ENCODE measurements at places on chromosomes 2 and 18.

- DNase-seq, result no peak
Observed at GRCh38 chr2:226585130-226585561, 214.5 kb downstream of the IRS1 start.

GRCh38 chr2:203532957-203533658, 2.0 kb downstream of the RAPH1 start:
- DNase-seq, result no peak

- DNase-seq, result no peak
Observed at GRCh38 chr2:219197388-219197787, 9.2 kb upstream of the ZFAND2B start.

DNA sequence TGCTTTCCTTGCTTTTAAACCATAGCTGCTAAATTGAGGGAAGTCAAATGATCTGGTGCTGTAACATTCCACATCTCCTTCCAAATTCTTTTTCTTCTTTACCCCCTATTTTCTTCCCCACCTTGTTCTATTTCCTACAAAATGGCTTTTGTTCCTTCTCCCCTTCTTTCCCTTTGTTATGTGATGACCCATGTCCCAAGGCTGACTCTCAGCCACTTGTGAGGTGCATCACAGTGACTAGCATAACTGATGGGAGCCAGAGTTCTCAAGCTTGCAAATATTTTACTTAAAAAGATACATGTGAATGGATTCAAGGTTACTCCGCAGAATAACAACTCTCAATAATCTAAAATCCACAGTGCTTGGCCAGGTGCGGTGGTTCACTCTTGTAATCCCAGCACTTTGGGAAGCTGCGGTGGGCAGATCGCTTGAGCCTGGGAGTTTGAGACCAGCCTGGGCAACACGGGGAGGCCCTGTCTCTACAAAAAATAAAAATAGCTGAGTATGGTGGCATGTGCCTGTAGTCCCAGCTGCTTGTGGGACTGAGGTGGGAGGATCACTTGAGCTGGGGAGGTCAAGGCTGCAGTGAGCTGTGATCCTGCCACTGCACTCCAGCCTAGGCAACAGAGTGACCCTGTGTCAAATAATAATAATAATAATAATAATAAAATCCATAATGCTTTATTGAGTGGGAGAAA, 100.1 kb upstream of the CERS6 start:
- no peak for DNase-seq

DNA sequence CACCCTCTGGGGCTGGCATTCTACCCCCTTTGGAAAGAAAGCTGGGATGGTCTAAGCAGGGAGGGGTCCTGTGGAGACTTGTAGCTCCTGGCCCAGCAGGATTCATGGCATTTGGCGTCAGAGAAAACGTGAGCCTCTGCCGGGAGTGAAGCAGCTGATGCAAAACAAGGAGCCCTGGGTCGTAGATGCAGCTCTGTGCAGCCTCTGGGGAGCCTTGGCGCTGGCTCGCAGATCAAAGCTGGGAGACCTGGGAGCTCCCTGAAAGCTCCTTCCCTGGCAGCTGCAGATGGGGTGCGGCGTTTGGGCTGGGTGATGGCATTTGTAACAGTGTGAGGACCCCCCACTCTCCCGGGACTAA, 148.3 kb downstream of the KLHL29 start:
- no peak for DNase-seq

GRCh38 chr2:25572638-25573037, 100.7 kb downstream of the DTNB start:
- no peak for DNase-seq

DNA sequence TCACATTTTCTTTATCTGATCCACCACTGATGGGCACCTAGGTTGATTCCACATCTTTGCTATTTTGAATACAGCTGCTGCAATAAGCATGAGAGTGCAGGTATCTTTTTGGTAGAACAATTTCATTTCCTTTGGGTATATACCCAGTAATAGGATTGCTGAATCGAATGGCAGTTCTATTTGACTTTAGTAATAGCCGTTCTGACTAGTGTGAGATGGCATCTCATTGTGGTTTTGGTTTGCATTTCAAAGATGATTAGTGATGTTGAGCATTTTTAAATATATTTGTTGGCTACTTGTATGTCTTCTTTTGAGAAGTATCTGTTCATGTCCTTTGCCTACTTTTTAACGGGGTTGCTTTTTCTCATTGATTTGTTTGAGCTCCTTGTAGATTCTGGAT, 72.3 kb downstream of the CCDC138 start:
- DNase-seq, result no peak

DNA sequence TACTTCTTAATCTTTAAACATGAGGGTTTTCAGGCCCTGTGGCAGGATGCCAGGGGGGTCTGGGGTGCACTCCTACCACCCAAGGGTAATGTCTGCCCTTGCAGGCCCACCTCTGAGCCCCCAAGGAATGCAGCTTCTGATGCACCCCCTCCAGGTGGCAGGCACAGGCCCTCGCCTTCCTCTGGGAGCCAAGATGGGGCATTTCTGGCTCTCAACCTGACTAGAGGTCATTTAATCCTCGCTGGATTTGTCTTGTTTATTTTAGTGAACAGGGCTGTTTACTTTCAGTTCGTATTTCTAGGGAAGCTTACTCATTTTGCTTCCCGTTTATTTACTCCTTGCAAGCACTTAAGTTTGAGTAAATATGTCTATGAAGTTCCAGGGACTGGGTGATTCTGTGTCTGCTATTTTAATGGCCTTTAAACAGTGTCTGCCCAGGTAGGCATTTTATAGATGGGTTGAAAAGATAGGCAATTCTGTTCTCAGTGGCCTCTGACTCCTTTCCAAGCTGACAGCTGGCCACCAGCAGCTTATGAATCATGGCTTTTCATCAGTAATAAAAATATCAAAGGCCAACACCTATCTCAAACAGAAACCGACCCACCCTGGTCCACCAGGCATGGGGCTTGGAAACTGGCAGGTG, 11.1 kb upstream of the DNPEP start:
- no peak for DNase-seq

GRCh38 chr2:72562451-72563153, 263.2 kb downstream of the EXOC6B start:
- DNase-seq, result no peak

DNA sequence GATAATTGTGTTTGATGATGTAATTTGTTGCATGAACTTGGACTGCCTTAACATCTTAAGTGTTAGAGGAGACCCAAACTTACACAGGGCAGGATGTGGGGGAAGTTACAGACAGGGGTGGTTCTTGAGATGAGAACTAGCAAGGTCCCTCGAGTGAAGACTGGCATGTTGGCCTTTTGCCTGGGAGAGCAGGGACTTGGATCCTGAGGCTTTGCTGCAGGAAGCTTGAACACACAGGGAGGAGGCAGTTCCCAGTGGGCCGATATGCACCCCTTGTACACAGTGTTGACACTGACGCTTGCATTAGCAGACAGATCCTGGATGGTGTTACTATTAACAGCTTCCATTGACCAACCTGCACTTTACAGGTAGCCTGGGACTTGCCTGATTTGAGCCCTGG, 47.5 kb downstream of the CHRNA1 start:
- DNase-seq, result no peak

DNA sequence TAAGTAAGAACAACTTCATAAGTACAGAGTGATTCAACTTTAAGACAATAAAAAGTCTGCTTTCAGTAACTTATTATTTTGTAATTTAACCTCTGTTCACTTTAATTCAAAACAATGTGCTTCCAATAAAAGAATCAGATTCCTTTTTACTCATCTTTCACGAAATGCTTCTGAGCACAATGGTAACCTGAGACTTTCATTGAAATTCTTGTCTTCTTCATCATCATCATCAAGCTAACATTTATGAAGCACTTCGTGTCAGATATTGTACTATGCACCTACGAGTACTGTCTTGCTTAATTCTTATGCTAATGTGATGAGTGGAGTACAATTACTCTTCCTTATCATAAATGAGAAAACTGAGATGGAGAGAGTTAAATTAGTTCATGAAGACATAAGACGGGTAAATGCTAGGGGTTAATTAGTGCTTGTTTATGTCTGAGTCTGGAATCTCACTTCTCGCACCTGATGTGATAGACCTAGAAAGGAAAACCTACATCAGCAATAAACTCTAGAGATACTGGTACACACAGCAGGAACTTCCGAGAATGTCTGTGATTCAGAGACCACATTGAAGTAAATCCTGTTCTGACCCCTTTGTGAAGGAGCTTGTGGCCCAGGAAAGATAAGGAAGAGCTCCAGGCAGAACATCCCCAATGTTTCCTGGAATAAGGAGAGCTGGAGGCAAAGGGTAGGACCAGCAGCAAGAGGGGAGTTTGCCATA, 227.6 kb upstream of the ETAA1 start:
- no peak for DNase-seq

DNA sequence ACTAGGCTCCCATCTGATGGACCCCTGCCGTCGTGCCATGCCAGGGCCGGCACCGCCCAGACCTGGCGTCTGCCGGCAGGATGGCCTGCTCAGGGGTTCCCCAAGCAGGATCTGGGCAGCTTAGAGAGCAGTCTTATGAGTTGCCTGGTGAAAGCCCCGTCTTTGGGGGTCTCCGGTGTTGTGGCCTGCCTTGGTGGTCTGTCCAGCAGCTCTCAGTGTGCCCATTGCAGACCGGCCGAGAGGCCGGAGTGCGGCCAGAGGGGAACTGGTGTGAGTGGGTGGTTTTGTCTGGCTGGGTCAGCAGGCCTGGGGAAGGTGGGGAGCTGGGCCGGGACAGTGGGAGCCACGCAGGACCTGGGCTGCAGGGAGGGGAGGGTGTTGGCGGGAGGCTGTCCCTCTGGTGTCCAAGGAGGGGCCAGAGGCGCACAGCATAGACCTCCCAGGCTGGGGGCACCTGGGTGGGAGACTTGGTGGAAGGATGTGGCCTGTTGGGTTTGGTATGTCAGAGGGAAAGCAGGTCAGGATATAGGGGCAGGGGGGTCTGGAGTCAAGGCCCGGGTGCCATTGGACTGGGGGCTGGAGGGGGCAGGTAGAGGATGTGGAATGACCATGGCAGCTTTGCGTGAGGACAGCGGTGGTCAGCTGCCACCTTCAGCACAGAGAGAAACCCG, 16.5 kb downstream of the GPC1 start:
- no peak for DNase-seq

- no peak for DNase-seq
Observed at GRCh38 chr18:8373486-8373885, 235.8 kb upstream of the RAB12 start.

DNA sequence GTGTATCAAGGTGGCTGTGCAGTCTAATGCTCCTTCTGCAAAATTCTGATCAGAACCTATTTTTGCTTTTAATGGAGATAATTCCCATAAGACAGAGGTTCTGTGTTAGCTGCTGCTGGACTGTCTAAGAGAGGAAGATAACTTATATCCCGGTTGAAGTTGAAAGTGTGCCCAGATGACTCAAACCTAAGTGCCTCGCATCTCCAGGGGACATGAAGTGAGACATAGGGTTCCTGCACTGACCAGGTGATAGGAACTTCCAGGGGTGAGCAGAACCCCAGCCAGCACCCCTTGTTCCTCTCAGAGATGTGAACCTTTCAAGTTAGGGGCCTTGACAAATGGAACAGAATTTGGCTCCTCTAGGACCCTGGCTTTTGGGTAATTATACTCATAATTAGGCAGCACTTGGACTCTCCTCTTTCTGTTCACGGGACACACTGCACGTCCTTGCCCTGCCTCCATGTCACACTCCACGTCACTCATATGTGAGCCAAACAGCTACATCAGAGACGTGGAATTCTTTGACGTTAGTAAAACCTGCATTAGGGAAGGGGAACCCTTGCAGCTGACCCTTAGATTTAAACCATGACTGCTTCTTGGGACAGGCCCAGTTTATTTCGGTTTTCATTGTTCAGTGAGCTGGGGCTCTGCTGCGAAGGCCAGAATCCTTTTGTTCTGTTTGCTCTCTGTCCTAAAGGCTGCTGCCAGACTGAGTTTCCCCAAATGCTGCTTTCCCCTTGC, 104.5 kb upstream of the ALPP start:
- no peak for DNase-seq

GRCh38 chr2:102286041-102286440, 25.3 kb upstream of the IL1RL1 start:
- no peak for DNase-seq

DNA sequence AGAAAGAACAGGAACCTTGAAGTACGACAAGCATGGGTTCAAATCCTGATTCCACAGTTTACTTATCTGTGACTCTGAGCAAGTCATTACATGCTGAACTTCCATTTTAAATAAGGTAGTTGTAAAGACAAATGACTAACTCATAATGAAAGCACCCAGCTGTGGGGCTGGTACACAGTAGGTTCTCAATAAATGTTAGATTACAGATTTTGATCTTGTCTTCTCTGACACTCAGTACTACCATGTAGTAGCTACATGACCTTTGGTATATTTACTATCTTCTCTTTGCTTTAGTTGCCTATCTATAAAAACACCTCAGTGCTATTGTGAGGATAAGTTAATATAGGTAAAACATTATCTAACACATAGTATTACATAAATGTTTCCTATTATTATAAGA, 3.2 kb downstream of the TRAK2 start:
- no peak for DNase-seq

DNA sequence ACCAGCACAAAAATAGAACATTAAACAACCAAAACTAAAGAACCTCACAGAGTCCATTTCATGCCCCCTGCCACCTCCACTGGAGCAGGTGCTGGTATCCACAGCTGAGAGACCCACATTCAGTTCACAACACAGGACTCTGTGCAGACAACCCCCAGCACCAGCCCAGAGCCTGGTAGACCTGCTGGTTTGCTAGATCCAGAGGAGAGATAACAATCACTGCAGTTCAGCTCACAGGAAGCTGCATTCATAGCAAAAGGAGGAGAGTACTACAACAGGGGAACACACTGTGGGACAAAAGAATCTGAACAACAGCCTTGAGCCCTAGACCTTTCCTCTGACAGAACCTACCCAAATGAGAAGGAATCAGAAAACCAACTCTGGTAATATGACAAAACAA, 326.7 kb downstream of the METTL4 start:
- no peak for DNase-seq

GRCh38 chr18:9719421-9719981, 11.4 kb downstream of the RAB31 start:
- DNase-seq, result no peak

DNA sequence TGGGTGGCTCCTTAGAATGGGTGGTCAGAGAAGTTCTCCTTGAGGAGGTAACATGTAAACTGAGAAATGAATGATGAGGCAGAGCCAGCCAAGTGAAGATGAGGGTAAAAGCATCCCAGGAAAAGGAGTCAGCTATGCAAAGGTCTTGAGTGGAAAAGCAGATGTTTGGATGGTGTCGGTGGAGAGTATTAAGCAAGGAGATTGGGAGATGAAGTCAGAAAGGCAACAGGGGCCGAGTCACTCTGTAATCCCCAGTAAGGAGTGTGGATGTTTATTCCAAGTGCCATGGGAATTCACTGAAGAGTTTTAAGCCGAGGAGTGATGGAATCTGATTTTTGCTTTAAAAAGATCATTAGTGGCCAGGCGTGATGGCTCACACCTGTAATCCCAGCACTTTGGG, 3.4 kb upstream of the STAMBP start:
- DNase-seq, result no peak

- DNase-seq, result no peak
Observed at GRCh38 chr2:164794016-164794415, 47.6 kb downstream of the COBLL1 start.

GRCh38 chr2:146870691-146871090, 974.1 kb upstream of the ACVR2A start:
- DNase-seq, result no peak
